Activated CD4-positive, alpha-beta T cell treated with anti-CD3 and anti-CD28 coated beads, Interleukin-2, amount 10 ng/mL, durations not matched to agents 7 days and 5 days (primary cell): ENCODE measurements at places on chromosomes 3 and 15.

GRCh38 chr3:142602619-142603385, 6.6 kb downstream of the PLS1 start:
- no peak for DNase-seq

DNA sequence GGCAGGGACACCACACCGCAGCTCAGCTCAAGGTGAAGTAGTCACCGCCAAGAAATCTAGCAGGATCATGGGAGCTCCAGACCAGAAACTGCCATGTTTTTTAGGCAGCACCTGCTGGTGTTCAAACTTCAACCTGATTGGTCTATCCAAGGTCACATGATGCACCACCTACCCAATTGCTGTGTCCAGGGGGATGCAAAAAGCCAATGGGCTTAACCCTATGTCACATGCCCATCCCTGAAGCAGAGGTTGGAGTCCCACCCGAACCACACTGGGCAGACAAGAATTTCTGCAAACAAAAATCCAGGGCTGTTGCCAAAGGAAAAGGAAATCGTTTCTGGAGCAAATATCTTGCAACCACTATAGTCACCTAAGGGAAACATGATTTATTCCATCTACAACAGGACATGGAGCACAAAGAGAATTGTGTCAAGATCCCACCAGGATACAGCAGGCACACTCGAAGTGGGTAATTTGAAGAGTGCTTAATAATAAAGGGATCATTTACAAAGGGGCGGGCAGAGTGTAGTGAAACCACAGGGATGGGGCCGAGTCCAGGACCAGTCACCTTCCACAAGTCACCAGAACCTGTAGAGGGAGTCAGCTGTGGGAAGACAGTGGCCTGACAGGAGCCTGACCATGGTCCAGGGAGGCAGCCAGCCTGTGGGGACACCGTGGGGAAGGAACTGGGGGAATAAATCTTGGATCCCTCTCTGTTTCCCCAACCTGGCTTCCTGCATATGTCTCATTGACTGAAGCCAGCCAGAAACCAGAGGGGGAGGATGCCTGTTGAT, 34.2 kb upstream of the TSEN2 start:
- DNase-seq: no peak

DNA sequence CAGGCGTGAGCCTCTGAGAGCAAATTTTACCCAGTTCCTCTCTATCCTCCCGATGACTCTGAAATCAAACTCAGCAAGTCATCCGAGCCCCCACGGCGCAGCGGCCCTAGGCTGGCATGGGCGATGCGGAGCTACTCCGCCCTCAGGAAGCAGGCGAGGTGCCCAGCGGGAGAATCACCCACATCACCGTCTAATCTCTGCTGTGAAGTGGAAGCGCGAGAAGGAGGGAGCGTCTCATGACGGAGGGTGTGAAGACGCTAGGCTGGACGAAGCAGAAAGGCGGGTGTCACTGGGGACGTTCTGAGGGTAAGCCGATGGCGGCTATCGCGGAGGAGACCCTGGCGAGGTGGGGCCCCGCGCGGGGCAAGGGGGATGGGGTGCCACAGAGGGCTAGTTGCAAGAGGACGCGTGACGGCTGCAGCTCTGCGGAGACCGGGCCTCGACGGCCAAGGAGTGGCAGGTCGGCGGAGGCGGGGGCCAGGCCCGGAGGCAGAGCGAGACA, 9.1 kb upstream of the GNAI2 start:
- DNase-seq: peak; percentile 43

DNA sequence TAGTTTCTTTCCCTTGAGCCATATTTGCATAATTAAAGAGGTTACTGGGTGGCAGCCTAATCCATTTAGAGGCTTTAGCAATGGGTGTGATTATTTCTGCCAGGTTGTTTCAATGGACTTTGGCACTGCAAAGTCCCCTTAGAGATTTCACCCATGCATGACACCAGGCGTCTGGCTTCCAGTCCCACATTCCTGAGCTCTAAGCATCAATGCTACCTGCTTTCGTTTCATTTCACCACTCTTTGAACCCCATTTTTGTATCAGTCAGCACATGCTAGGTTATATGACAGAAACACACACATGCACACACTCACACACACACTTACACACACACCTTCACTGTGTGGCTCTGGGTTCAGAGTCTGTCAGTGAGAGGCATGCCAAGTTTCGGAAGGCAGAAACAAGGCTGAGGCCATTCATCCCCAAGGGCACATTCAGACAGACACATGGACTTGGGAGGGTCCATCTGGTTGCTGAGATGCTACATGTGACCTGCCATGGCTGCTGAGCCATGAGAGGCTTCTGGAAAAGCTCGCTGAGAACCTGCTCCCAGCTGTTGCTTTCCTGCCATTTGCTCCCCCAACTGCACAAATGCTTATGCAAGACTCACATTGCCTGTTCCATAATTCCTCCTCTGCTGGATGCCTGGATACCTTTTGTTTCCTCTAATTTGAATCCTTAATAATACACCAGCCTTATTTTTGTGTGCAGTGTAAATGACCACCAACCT, 354.1 kb downstream of the GABRG3 start:
- DNase-seq: no peak

- DNase-seq: no peak
Measured at GRCh38 chr3:187880441-187880840, 135.2 kb upstream of the BCL6 start.

- DNase-seq: peak; percentile 28
Measured at GRCh38 chr3:183085634-183086390, 13.5 kb downstream of the MCCC1 start.

- DNase-seq: peak; percentile 45
Measured at GRCh38 chr3:14548321-14548729, 8.2 kb upstream of the GRIP2 start.

DNA sequence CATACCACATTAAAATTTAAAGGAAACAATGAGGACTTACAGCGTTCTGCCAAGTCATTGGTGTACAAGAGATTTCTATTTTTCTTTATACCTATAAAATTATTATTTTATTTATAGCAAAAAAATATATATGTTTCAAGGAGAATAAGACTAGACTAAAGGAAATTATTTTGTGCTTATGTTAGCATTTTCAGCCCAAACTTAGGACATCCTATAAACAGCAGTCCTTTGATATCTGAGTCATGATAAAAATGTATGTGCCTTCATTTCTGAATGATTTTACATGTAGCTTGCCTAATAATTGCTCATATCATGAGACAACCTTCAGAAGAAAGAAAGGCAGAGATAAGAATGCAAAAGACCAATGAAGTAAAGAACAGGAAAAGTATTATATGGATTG, 16.7 kb upstream of the CPA3 start:
- no peak for DNase-seq

DNA sequence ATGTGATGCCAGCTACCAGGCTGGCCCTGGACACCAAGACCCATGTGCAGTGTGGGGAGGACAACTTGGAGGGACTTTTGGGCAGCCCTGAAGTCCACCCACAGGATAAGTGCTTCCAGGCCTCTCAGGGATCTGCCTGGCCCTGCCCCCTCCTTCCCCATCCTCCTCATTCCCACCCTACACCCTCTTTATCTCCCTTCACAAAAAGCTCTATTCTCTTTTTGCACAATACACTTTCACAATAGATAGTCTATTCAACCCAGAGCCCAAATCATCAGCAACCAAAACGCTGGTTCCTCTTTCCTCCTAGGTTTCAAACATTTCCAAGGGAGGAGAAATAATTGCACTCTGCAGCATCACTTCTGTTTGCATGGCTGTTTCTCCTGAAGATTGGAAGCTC, 7.8 kb upstream of the ZNF710 start:
- DNase-seq: no peak

DNA sequence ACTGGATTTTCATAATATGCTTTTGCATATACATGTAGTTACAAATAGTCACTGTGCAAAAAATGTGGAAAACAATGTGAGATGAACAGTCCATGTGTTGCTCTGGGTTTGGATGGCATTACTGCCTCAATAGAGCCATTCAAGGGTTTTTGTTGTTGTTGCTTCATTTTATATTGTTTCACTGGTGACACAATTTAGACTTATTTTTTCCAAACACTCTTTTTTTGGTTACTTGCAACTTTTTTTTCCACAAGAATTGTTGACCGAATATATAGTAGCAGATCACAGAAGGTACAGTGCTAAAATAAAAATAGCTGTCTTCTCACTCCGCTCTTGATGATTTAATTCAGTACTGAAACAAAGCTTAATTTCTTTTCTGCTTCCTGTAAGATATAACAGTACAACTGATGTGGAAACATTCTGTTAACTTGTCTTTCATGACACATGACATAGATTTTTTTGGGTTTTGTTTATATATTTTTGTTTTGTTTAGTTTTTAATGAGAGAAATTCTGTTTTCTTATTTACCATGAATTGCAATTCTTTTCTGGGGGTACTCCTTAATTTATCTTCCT, 618.6 kb downstream of the NAALADL2 start:
- no peak for DNase-seq

DNA sequence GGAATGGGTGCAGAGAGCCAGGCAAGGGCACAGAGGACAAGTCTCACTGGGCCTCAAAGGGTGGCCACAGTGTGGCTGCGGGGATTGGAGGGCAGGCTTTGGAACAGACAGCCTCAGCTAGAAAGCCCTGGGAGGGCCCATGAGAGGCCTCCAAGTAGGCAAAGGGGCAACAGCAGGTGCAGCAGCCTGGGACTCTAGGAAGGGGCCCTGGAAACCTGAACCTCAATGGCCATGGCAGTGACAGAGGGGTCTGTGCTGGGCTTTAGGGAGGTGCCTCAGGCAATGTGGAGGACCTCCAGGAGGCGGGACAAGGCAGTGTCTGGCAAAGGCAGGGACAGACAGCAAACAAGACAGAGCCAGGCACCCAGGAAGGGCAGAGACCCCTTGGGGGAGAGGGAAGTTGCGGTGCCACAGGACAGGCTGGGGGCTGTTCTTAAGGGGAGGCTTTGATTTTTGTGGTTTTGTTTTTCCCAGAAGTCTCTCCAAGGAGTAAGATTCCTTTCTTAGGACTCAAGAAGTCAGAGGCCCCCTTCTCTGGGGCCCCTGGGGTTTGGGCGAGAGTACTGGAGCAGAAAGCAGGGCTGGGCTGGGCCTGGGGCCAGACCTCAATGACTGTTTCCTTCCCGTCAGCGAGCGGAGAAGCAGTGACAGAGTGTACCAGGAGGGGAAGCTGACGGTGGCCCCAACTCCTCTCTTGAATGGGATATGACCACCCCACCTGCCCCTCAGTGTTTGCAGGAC, 9.7 kb downstream of the STOML1 start:
- DNase-seq: no peak

- DNase-seq: no peak
Measured at GRCh38 chr3:194271460-194272035, 79.6 kb downstream of the CPN2 start.

- DNase-seq: peak; percentile 32
Measured at GRCh38 chr3:60086811-60087210, 1037.0 kb upstream of the CFAP20DC start.

DNA sequence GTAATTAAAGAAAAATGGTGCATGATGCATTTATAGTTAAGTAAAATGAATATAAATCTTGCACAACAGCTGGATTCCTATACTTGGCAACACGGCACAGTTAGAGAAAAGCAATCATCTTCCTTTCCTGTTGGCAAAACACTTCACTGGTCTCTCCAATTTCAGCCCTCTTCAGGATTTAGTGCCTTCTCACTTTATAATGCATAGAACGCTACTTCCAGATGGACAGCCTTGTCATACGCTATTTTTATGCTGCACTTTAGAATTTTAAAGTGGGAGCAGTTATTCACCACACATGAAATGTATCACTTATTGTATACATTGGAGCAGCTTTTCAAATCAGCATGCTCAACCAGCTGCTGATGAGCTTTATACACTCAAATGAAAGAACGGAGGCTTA, 194.4 kb upstream of the GBE1 start:
- no peak for DNase-seq

GRCh38 chr3:98433764-98434163, 29.2 kb upstream of the OR5K1 start:
- no peak for DNase-seq

DNA sequence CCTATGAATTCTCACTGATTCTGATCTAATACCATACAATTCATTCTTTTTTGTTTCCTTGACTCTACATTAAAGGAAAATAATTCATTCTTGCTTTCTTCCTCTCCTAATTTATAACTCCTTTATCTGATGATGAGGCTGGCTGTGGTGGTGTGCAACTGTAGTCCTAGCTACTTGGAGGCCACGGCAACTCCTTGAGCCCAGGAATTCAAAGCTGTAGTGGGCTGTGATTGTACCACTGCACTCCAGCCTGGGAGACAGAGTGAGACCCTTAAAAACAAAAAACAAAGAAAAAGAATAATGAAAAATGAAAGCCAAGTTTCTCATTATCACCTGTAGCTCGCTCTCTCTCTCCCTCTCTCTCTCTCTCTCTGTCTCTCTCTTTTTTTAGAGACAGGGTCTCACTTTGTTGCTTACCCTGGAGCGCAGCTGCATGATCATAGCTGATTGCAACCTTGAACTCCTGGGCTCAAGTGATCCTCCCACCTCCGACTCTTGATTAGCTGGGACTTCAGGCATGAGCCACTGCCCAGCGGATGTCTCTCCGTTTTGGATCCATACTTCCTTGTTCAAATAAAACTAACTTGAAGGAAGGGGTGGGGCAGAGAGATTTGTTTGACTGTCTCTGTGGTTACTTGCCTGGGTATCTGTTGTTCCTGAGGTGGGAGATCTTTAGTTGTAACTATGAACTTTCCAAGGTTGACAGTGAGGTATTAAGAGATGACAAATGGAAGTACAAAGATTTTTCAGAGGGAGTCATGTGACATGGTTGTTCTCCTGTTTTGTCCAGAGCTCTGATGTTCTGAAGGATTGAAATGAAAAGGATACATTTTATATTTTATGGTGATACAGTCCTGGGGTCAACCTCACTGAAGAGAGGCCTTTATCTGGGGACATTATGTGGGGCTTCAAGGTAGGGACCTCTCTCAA, 46.9 kb downstream of the STARD9 start:
- DNase-seq: no peak

GRCh38 chr3:37952564-37952963, 38.0 kb upstream of the VILL start:
- DNase-seq: no peak

- DNase-seq: no peak
Measured at GRCh38 chr3:25151281-25151902, 276.7 kb upstream of the RARB start.

DNA sequence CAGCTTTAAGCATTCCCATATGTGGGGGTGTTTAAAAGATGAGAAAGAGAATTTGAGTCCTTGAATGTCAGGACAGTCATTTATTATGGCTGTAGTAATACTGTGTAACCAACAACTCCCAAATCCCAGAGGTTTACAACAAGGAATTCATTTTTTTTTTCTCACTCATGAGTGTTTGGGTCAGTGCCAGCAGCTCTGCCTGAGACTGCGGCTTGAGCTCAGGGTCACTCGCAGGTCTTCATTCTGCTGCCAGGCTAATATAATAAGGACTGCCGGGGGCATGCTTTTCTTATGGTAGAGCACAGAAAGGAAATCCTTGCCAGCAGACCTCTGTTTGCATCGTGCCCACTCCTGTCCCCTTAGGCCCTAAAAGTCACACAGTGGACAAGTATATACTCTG, 277.9 kb upstream of the LMCD1 start:
- DNase-seq: no peak

- peak; percentile 60 for DNase-seq
Measured at GRCh38 chr3:100665230-100665629, 44.1 kb upstream of the TFG start.

GRCh38 chr3:26625187-26625586, 2.6 kb downstream of the LRRC3B start:
- no peak for DNase-seq
